RWPE2 (cell line): ENCODE measurements at places on chromosomes 12 and 14.

- peak overlapping the region; percentile 92 for H3K27ac ChIP-seq
- H3K36me3 ChIP-seq = no peaks in the 10 kb centered on the region
- H3K27me3 ChIP-seq = no peaks in the 10 kb centered on the region
- DNase-seq = peak; percentile 73
These were observed 35.7 kb upstream of the EML1 start for GRCh38 chr14:99757331-99758070.

- DNase-seq = no peak
These were observed 375.7 kb downstream of the ZFP36L1 start for GRCh38 chr14:68417009-68417650.

- no peak for DNase-seq
- H3K4me1 ChIP-seq = peaks cover 13% of the 10 kb centered on the region
- no peak overlapping the region for H3K4me3 ChIP-seq
- no peak overlapping the region for H3K27ac ChIP-seq
- H3K27me3 ChIP-seq = no peaks in the 10 kb centered on the region
These were observed 54.4 kb upstream of the RFLNA start for GRCh38 chr12:124240493-124240892.

- H3K36me3 ChIP-seq = peaks cover 16% of the 10 kb centered on the region
- no peaks in the 10 kb centered on the region for H3K27me3 ChIP-seq
- peak overlapping the region; percentile 93 for H3K27ac ChIP-seq
- peak; percentile 91 for DNase-seq
- H3K4me1 ChIP-seq = peaks cover 20% of the 10 kb centered on the region
These were observed 1.8 kb downstream of the IGFBP6 start for GRCh38 chr12:53099071-53099882.

- H3K36me3 ChIP-seq = no peaks in the 10 kb centered on the region
- no peak overlapping the region for H3K27ac ChIP-seq
- peaks cover 2% of the 10 kb centered on the region for H3K4me1 ChIP-seq
- no peak overlapping the region for H3K4me3 ChIP-seq
- no peaks in the 10 kb centered on the region for H3K27me3 ChIP-seq
These were observed 197.1 kb upstream of the FOXN3 start for GRCh38 chr14:89614009-89614691.

DNA sequence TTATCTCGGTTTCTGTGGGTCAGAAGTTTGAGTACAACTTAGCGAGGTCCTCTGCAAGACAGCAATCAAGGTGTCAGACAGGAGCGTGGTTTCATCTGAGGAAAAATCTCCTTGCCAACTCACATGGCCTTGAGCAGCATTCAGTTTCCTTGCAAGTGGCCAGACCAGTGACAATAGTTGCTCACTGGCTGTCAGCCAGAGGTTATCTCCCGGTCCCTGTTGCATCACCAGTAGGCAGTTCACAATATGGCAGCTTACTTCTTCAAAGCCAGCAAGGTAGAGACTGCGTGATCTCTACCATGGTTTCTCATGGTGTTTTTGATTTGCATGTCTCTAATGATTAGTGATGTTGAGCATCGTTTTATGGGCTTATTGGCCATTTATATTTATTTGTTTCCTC, 143.8 kb upstream of the DAAM1 start:
- H3K4me3 ChIP-seq = no peak overlapping the region
- H3K27ac ChIP-seq = no peak overlapping the region
- H3K27me3 ChIP-seq = peaks cover 4% of the 10 kb centered on the region
- no peaks in the 10 kb centered on the region for H3K36me3 ChIP-seq
- no peaks in the 10 kb centered on the region for H3K4me1 ChIP-seq
- DNase-seq = no peak
